ENCODE measurements at places on chromosomes 11 and 22. TPM values are rescaled to one million over a fixed set of nuclear protein-coding genes. Genes with fewer than 3 reads are reported as not detected.

The FDXACB1 gene
- 5.3 TPM for polyA plus RNA-seq

The DEFB131B gene
- polyA plus RNA-seq: 1.4 TPM

The GPR83 gene
- polyA plus RNA-seq: 0.75 TPM

The MS4A15 gene
- polyA plus RNA-seq: not detected

The VSIG10L2 gene
- not detected for polyA plus RNA-seq

The OR5D16 gene
- polyA plus RNA-seq: not detected

The NPTXR gene
- 4.2 TPM for polyA plus RNA-seq

The RNF215 gene
- 22.2 TPM for polyA plus RNA-seq

The TNNI2 gene
- 0.32 TPM for polyA plus RNA-seq

The PGA5 gene
- 0.37 TPM for polyA plus RNA-seq

The CBLIF gene
- 0.20 TPM for polyA plus RNA-seq

The BRSK2 gene
- 0.90 TPM for polyA plus RNA-seq

The MOGAT2 gene
- 1.1 TPM for polyA plus RNA-seq

The SORL1 gene
- polyA plus RNA-seq: 41.9 TPM

The SLC22A12 gene
- 3.8 TPM for polyA plus RNA-seq
